ENCODE measurements at places on chromosomes 7 and 10.
A peak's percentile ranks its signal among the peaks of the same experiment; 100 is the strongest.

- peak; percentile 17 for DNase-seq
These were observed 41.4 kb downstream of the COL1A2 start for GRCh38 chr7:94436018-94436604.

GRCh38 chr7:101698964-101699363 lies 69.9 kb upstream of the MYL10 start:
- DNase-seq, result no peak

GRCh38 chr10:375815-376505 lies 240.7 kb downstream of the ZMYND11 start:
- DNase-seq, result no peak

DNA sequence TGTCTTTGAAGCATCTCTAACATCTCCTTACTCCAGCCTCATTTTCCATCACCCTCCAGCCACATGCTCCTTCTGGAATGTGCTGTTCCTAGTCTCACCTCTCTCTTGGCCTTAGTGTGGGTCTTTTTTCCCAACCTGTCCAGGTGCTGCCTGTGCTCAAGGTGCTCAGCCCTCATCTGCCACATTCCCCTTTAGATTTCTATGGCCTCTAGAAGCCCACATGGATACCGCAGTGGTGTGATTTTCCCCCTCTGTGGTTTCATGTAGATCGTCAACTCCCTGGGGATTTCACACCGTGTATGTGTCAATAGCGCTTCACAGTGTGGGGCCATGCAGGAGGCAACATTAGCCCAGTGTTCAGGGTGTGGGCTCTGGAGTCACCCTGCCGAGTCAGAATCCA lies 32.5 kb downstream of the BMPER start:
- DNase-seq, result no peak

DNA sequence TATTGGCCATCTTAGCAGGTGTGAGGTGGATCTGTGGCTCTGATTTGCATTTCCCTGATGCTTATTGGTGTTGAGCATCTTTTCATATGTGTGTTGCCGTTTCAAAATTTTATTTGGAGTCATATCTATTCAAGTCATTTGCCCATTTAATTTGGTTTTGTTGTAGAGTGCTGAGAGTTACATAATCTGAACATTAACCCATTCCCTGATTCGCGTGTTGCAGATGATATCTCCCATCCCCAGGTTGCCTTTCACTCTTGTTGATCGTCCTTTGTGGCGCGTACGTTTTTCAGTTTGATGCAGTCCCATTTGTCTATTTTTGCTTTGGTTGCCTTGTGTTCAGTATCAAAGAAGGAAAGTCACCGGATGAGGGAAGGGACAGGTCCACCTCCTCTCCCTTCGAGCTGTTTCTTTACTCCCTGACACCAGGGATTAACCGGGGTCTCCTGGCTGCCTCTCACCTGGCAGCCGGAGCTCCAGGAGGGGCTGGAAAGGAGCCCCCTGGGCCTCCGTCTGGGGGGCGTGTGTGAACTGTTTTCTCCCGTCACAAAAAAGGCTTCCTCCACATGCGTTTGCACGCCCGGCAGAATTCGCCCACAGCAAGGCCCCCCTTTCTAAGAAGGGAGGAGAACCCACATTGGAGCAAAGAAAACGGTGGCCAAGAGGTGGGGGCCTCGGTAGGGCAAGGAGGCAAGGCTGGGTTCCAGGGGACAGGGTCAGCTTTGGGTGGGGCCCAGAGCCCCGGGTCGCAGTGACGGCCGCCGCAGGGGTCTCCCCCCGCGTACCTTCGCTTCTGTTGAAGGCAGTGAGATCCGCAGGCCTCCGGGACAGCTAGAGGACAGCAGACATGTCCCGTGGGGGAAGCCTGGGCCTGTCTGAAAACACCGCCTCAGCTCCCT lies 8.3 kb downstream of the MNX1 start:
- no peak for DNase-seq

- DNase-seq, result no peak
These were observed 165.2 kb downstream of the RELN start for GRCh38 chr7:103824251-103824650.

- DNase-seq, result no peak
These were observed 1.9 kb downstream of the OGA start for GRCh38 chr10:101816376-101816775.

DNA sequence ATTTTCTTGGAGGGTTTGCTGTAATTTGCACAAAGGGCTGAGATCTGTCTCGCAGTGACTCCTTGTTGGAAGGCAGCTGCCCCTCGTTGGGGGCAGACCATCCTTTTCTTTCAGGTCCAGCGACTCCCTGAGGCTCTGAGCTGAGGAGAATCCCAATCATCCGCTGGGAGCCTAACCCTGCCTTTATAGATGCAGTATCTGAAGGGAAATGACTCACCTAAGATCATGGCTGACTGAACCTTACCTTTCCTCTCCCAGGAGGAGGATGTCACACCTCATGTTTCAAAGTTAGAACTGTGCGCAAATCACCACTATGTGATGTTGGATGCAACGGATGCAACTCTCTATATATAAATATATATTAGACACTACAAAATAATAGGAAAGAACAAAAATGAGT lies 36.4 kb upstream of the MXI1 start:
- DNase-seq, result no peak

DNA sequence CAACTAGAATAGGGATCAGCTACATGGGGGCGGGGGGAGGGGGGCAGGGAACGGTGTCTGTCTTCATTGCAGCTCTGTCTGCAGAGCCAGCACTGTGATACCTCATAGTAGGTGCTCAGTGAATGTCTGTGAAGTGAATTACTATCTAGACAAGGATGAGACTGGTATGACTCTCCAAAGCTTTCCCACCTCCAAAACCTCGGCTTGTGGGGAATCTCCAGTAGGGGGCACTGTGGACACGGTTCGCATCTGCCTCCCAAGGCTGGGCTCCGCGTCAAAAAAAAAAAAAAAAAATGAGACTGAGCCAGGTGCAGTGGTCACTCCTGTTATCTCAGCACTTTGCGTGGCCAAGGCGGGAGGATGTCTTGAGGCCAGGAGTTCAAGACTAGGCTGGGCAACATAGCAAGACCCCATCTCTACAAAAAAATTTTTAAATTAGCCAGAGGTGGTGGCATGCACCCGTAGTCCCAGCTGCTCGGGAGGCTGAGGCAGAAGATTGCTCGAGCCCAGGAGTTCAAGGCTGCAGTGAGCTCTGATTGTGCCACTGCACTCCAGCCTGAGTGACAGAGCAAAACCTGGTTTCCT lies 9.6 kb downstream of the TRIM56 start:
- DNase-seq, result no peak

- DNase-seq, result no peak
These were observed 18.7 kb downstream of the AKR1C1 start for GRCh38 chr10:4981722-4982471.

GRCh38 chr10:45454262-45454661 lies 80.2 kb downstream of the ALOX5 start:
- DNase-seq, result no peak

- DNase-seq, result no peak
These were observed 109.8 kb upstream of the NOBOX start for GRCh38 chr7:144513334-144513733.

GRCh38 chr10:12431151-12432101 lies 82.1 kb downstream of the CAMK1D start:
- no peak for DNase-seq

DNA sequence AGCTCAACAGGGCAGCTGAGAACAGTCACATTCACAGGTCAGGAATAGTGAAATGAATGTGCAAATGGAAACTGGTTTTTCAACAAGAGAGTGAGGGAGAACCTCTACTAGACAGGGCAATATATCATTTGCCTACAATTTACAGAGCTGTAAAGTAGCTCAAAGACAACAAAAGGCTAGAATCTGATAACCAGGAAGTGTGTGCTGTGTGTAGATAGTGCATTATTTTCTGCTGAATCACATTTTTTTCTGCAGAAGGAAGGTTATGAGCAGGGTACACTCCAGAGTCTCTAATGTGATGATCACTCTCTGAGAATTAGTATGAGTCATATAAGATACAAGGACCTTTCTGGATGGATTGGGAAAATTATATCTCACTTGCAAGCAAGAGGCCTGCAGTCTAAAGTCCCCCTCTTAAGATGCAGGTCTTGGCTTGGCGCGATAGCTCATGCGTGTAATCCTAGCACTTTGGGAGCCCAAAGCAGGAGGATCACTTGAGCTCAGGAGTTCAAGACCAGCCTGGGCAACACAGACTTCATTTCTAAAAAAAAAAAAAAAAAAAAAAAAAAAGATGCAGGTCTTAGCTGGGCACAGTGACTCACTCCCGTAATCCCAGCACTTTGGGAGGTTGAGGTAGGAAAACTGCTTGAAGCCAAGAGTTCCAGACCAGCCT lies 59.9 kb upstream of the COBL start:
- DNase-seq, result no peak

GRCh38 chr10:59852670-59853069 lies 53.7 kb downstream of the CCDC6 start:
- DNase-seq, result no peak

- no peak for DNase-seq
These were observed 74.6 kb downstream of the FOXL3 start for GRCh38 chr7:364536-364935.

- no peak for DNase-seq
These were observed 355.1 kb upstream of the MBL2 start for GRCh38 chr10:53127686-53128085.

DNA sequence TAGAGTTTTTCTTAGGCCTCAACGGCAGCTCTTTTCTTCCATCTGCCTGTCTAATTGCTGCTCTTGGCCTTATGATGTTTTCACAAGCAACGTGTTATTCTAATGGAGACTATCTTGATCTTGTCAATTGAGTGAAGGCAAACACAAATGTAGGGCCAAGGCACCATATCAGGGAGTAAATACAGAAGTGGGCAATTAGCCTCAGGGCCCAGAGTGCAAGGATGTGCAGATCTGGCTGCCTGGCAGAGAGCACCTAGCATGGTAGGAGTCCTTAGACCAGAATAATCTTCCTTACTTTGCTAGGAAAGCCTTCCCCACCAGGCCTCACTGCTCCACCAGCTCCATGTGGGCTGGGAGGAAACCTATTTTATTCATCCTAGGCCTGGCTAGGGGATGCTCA lies 590.9 kb downstream of the LRMDA start:
- no peak for DNase-seq

GRCh38 chr10:118708571-118708970 lies 46.2 kb downstream of the CACUL1 start:
- no peak for DNase-seq

- no peak for DNase-seq
These were observed 33.3 kb downstream of the TNPO3 start for GRCh38 chr7:129021656-129022055.

- DNase-seq, result no peak
These were observed 5.3 kb downstream of the SRGN start for GRCh38 chr10:69092959-69093850.

- no peak for DNase-seq
These were observed 206.6 kb downstream of the BAMBI start for GRCh38 chr10:28883741-28884423.

GRCh38 chr7:132544999-132545398 lies 31.3 kb downstream of the PLXNA4 start:
- no peak for DNase-seq

- no peak for DNase-seq
These were observed 107.9 kb downstream of the POU6F2 start for GRCh38 chr7:39085590-39086049.

- no peak for DNase-seq
These were observed 29.8 kb downstream of the ZMIZ1 start for GRCh38 chr10:79098596-79099015.

- DNase-seq, result no peak
These were observed 1020.0 kb upstream of the KCND2 start for GRCh38 chr7:119252962-119253361.

DNA sequence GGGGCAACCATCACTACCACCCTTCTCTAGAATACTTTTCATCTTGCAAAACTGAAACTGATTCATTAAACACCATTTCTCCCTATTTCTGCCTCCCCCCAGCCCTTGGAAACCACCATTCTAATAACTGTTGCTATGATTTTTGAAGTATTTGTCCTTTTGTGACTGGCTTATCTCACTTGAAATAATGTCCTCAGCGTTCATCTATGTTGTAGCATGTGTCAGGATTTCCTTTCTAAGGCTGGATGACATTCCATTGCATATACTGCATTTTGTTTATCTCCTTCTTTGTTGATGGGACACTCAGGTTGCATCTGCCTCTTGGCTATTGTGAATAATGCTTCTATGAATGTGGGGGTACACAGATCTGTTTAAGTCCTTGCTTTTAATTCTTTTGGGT lies 327.6 kb upstream of the ZNF32 start:
- DNase-seq, result no peak

DNA sequence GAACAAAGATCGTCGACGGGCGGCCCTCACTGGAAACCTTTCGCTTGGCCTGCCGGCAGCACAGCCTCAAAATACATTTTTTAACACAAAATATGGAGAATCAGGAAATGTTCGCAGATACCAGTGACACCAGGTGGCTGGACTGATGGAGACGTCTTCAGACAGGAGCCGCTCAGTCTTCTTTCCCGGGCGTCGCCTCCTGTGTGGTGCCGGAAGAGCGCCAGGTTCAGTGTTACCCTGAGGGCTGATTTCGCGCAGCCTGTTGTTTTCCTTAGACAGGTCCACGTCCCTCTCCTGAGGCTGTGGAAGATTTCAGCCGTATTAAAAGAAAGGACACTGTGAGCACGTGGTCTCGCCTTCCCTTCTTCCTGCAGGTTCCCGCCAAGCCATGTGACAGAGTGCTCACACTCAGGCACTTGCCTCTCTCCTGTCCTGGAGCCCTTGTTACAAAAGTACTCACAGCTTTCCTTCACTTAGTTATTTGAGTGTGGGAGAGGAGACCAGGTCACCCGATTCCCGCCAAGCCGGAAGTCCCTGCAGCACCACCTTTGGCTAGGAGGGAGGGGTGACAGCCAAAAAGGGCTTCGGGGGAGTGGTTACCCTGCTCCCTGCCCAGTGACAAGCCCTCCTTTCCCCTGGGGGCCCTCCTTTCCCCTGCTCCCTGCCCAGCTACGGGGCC lies 21.7 kb upstream of the PWWP2B start:
- no peak for DNase-seq

DNA sequence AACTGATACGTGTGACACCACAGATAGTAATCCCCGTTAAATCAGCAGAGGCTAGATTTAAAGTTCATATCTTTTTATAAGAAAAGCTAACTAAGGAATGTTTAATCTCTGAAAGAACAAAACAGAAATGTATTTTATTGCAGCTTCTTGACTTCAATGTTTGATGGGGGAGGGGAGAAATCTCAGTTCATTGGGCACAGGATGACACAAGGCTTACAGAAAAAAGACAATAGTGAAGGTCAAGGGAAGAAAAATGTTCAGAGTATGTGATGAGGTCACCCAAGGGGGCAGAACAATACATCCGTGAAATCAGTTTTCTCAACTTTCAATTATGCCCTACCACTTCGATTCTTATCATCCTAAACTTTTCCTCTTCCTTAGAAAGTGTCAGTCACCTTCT lies 102.9 kb downstream of the ELAPOR2 start:
- no peak for DNase-seq

DNA sequence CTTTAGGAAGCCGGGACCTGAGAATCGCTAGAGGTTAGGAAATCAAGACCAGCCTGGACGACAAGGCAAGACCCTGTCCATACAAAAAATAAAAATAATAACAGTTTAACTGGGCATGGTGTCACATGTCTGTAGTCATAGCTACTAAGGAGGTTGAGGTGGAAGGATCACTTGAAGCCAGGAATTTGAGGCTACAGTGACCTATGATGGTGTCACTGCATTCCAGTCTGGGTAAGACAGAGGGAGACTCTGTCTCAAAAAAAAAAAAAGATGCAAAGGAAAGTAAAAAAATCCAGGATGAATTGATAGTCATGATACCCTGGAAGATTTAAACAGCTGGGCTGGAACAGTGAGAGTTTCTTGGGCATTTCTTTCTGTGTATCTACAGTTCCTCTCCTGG lies 463.2 kb downstream of the GALNT17 start:
- DNase-seq, result no peak

- DNase-seq, result no peak
These were observed 66.0 kb downstream of the ELMO1 start for GRCh38 chr7:37382546-37383088.
